ENCODE measurements at places on chromosomes 2 and 18.

DNA sequence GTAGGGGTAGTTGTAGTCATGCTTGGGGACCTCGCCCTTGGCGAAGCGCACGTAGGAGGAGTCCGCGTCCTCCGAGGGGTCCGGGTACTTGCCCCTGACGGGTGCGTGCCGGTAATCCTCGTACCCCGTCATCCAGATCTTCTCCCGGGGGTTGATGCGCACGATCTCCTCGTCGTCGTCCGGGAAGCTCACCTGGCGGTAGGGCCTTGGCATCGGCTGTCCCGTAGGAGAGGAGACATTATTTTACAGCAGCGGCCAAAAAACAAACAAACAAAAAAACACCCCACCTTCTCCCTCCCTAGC, 86.3 kb downstream of the ACTR2 start:
- no peak for DNase-seq

- no peak for DNase-seq
Observed at GRCh38 chr2:69831354-69831905, 2.0 kb downstream of the GMCL1 start.

DNA sequence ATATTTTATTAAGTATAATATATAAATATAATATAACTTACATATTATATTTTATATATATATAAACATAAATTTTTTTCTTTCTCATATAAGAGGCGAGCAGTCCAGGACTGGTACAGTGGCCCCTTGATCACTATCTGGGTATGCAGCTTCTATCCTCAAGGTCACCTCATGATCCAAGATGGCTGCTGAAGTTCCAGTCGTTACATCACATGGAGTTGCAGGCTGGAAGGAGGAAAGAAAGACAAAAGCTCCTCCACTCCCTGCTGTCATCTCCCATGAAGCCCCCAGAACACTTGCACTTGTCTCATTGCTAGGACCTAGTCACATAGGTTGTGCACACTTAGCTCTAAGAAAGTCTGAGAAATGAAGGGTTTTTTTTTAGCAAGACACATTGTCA, 145.1 kb upstream of the SLC1A4 start:
- DNase-seq: no peak

- DNase-seq: no peak
Observed at GRCh38 chr2:44937688-44938240, 3.7 kb upstream of the SIX3 start.

- no peak for DNase-seq
Observed at GRCh38 chr2:238881353-238882081, 33.6 kb downstream of the TWIST2 start.

DNA sequence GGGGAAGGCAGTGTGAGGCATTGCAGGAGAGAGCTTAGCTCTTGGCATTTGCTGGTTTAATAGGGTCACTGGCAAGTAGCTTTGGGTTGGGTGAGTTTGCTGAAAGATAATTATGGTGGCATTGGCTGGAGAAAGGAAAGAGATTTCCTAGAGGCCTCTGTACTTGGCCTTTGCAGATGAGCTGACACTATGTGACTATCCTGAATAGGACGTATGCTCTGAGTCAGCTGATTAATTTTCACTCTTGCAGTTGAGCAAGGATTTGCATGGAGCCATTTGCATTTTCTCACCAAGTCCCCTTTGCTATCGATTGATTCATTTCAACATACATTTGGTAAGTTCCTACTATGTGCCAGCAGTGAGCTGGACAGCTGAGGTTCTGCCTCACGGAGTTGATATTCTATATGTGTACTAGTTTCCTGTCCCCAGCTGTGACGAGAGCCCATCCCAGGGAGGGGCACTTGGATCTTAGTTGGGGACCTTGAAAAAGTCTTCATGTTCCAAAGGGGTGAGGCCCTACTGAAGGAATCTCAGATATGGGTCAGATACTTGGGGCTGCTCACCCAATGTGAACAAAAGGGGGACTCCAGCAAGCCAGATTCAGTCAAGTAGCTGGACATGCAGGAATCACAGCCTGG, 245.7 kb downstream of the LOXHD1 start:
- no peak for DNase-seq

GRCh38 chr2:51918113-51918512, 886.2 kb upstream of the NRXN1 start:
- DNase-seq: no peak
